ENCODE measurements at places on chromosomes 7 and 10. TPM values are rescaled to one million over a fixed set of nuclear protein-coding genes. Genes with fewer than 3 reads are reported as not detected.

- DNase-seq = no peak
Measured at GRCh38 chr10:59290448-59290847, 71.9 kb downstream of the FAM13C start.

DNA sequence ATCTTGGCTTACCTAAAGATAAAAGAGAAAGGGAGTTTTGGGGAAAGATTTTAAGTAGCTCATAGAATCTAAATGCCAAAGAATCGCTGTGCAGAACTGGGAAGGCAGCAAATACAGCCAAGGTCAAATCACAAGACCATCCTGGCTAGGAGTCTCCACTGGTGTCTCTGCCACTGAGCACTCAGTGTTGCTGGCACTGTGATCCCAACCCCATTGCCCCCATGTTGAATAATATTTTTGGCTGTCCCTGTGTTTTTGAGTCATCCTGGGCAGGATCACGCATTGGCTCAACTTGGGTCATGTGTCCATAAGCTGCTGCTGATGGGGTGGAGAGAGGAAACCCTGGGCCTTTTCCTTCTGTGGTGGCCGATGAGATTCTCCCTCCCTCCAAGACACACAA, 21.2 kb downstream of the TLX1 start:
- no peak for DNase-seq

DNA sequence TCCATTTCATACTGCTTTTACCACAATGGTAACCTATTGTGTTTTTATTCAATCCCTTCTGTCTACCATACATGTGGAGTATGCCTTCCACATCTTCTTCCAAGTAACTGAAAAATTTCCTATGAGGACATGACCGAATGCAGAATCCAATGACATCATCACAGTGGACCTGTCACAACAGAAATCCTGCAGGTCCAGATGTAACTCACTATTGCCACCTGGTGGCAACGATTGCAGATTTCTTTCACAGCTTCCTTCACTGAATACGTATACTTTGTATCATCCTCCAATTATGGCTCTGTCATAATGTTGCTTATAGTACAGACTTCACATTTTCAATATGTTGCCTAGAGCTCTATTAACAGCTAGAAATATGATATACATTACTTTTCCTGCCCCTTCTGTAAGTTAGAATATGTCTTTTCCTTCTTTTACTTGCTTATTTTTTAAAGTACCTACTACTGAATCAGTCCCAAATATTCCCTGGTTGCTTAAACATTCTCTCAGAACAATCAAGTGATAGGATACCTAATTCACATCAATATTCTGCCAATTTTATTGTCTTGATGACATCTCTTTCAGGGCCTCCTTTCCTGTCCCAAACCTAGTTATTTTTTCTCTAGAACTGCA, 45.4 kb downstream of the SLC13A1 start:
- DNase-seq = peak; percentile 16

The C1QL3 gene
- total RNA-seq = not detected

The IL2RA gene
- 5.6 TPM for total RNA-seq

DNA sequence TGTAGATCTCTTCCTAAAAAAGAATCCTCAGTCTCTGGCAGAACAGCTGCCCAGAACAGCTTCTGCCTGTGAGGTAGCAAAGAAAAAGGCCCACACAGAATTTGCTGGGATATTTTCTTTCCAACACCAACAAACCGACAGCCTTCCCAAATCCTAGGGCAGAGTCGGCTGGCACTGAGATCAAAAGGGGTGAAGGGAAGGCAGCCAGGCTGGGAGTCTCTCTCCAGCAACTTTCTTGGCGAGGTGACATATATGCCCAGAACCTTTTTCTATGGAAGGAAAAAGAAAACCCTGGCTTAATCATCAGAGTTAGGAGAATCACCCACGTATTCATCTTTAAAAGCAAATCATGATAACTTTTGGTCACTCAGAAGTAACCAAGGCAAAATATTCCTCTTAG, 279.6 kb downstream of the DNAJB6 start:
- no peak for DNase-seq

DNA sequence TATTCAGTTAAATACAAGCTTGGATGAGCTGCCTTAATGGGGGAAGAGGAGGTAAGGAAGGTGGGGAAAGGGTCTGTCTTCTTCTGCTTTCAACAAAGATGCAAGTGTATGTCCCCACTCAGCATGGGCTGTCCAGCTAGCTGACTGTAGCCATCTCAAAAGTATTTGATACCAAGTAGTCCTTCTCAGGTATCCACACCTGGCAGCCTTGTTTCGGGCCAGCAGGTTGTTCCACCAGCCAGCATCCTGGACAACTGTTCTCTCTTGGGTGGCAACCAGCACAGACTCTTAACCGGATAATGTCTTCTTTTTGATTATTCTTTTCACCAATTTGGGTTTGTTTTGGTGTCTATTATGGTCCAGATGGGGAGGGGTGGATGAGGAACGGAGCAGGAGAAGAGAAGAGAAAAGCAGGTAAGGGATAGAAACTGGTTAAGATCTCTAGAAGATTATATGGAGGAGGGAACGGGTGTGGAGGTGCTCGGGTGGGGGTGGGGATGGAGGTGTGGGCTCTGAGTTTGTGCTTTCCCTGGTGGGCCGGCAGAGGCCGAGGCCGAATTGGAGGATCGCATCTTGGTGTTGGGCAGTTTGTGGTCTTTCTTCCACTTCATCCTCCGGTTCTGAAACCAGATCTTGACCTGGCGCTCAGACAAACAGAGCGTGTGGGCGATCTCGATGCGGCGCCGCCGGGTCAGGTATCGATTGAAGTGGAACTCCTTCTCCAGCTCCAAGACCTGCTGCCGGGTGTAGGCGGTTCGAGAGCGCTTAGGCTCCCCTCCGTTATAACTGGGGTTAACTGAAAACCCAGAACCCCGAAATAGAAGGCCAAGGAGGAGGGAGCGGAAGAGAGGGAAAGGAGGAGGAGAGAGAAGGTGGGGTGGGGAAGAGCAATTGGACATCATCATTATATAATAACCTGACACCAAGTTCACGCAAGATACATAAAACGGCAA, 1.5 kb downstream of the HOXA4 start:
- no peak for DNase-seq

DNA sequence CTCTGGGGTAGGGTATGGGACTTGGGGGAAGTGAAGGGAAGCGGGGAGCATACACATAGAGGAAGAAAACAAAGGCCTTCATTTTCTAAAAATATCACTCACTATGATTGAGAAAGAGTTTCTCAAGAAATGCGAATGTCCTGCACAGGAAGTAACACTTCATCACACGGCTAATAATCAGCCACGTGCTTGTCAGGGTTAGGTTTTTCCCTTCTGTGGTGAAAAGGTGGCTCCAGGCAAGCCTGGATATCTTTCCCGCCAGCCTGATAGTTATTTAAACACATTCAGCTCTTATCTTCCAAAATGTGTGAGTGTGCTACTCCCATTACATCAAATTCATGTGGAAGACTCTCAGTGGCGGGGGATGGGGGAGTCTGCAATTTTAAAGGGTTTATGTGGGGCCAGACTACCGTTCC, 166.4 kb upstream of the ADO start:
- no peak for DNase-seq

GRCh38 chr7:30916767-30917166, 5.1 kb downstream of the AQP1 start:
- no peak for DNase-seq

- no peak for DNase-seq
Measured at GRCh38 chr10:119525116-119525515, 17.4 kb downstream of the RGS10 start.

GRCh38 chr10:108250936-108251620, 1086.6 kb upstream of the SORCS1 start:
- no peak for DNase-seq

DNA sequence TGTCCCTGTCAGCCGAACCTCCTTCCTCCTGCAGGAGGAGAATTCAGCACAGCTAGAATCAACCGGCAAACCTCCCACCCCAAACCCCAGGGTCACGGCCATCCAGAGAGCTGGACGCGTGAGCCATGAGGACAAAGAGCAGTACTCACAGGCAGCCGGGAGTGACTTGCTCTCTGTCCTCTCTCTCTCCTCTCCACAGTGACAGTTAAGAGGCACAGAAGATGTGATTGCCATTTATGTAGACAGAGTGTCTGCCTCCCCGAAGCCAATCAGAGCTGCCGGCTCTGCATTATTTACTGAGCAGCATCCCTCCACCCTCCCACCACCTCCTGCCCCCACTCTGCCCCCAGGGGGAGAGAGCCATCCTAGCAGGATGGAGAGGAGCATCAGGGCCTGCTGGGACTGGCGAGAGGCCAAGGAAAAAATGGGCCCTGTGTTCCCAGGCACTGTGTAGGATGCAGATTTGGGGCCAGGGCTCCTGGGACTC, 4.3 kb downstream of the DDC start:
- no peak for DNase-seq

The DLD gene
- 42.4 TPM for total RNA-seq

DNA sequence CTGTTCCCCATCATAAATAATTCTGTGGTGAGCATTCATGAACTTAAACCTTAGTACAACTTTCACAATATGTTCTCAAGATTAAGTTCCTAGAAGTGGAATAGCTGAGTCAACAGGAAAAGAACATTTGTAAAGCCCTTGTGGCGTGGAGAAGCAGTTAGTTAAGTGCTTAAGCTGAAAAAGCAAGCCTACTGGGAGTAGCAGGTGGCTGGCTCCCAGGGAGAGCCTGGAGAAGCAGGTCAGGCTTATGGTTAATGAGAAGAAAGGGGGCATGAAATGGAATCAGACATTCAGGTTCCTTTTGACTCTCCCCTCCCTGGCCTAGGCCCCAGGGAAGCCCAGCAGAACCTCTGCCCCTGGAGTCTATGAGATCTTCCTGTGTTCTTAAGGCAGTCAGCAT, 35.3 kb downstream of the VSTM4 start:
- no peak for DNase-seq

The WNT2 gene
- total RNA-seq = 0.24 TPM

- no peak for DNase-seq
Measured at GRCh38 chr7:130854481-130854880, 120.5 kb upstream of the KLF14 start.

The HDAC9 gene
- total RNA-seq = 12.2 TPM

DNA sequence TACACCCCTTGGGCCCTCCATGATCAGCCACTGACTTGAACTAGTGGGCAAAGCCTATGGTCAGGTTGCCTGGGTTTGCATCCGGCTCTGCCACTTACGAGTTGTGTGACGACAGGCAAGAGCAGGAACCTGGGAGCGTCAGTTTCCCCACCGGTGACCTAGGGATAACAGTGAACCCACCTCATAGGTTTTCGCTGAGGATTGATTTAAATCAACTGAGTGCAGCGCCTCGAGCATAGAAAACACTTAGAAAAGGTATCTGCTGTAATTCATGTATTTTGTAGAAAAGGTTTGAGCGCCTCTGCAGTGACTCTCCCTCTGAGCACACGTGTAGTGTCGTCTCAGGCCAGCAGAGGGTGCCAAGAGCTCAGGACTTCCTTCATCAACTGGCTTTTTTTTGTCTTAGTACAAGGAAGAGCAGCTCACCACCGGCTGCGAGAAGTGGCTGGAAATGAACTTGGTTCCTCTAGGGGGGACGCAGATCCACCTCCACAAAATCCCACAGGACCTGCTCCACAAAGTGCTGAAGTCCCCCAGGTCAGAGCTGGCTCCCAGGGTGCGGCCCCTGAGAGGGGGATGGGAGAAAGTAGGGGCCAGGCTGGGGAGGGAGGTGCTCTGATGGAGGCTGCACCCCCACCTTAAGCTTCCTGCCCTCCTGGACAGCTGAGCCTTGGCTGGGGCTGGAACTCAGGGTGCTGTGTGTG, 27.7 kb downstream of the BTBD16 start:
- DNase-seq = no peak

DNA sequence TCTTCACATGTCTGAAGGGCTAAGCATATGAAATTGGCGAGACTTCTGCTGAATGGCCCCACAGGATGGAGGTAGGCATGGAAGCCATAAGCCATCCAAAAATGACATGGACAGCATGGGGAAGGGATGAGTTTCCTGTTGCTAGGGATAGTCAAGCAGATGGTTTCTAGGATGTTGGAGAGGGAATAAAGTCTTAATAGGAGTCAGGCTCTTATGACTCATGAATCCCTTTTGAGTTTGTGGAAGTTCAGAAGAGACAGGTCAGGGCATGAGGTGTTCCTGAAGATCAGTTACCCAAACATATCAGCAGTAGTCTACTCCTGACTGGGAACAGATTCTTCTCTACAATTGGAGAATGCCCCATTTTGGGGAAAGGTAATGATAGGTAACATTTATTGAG, 243.9 kb downstream of the REEP3 start:
- DNase-seq = no peak

The PRSS1 gene
- 0.76 TPM for total RNA-seq

GRCh38 chr7:38858259-38858884, 50.6 kb downstream of the VPS41 start:
- no peak for DNase-seq

- no peak for DNase-seq
Measured at GRCh38 chr7:29326864-29327263, 132.3 kb downstream of the CHN2 start.

The MYOF gene
- total RNA-seq = 6.4 TPM

- no peak for DNase-seq
Measured at GRCh38 chr10:110636932-110637557, 7.1 kb upstream of the RBM20 start.

GRCh38 chr10:19788902-19789301, 27.3 kb upstream of the PLXDC2 start:
- DNase-seq = no peak

DNA sequence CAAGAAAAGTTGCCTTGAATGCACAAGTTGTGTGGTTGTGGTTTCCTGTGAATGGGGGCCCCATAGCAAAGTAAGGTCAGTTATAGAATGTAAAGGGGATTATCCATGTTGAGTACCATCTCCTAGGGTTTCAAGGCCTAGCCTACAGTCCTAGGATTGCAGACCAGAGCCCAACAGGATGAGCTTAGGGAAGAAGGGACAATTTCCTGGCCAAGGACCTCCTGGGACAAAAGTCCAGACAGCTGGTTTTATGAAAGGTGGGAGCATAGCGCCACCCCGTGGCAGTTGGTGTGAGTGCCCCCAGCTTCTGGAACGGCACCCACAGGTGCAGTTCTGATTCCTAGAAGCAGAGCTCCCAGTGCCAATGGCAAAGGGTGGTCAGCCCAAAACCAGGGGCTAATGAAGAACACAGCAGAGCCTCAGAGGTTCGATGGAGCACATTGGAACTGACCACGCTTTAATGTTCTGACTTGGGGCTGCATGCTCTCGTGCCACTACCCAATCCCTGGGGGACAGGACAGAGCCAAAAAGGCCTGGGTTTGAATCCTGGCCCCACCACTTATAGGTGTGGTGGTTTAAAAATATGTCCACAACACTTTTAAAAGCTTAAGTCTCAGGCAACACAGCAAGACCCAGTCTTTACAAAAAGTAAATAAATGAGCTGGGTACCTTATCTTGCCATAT, 25.8 kb upstream of the TMEM120A start:
- peak; percentile 53 for DNase-seq

The SUN3 gene
- total RNA-seq = 1.1 TPM

DNA sequence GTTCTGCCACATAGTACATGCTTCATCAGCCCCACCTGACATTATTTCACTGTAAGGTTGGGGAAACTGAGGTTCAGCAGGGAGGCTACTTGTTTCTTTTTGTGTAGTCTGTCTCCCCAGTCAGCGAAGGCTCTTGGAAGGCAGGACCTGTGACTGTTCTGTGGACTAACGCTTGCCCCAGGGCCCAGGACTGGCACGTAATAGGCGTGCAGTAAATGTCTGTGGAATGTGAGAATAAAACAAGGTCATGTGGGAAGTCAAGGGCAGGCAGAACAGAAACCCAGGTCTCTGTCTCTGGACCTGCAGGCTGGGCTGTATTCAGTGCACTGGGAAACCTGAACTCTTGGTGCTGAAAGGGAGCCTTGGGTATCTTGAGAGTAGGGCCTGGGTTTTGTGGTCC, 168.7 kb downstream of the RPS24 start:
- no peak for DNase-seq

Measured in thymus (tissue), 14 donors.